Activated CD8-positive, alpha-beta memory T cell treated with anti-CD3 and anti-CD28 coated beads, Interleukin-2, amount 10 ng/mL, durations not matched to agents 7 days and 5 days (primary cell): ENCODE measurements at places on chromosomes 2 and 18.

- no peak overlapping the region for H3K27ac ChIP-seq
- no peak overlapping the region for H3K4me3 ChIP-seq
- no peak for DNase-seq
- no peaks in the 10 kb centered on the region for H3K4me1 ChIP-seq
Observed at GRCh38 chr18:37764541-37765288, 199.1 kb upstream of the CELF4 start.

DNA sequence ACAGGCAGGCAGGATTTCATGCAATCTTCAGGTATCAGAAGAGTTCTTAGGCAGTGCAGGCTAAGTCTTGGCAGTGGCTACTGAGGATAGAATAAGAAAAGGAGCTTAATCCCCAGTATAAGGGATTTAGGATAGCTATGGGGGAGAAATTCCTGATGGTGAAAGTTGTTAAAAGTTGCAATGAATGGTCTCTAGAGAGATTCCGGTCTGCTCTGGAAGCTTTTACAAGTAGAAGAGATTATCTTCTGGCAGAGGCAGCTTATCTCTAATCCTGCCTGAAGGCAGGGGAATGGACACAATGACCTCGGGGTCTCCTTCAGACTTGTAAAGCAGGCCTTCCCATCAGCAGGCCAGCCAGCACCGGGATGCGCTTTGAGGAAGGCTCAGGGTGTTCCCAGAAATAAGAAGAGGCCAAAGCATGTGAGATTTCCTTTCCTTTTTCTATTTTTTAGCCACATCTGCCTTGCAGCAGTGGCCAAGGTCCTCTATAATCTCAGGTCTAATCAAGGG lies 253.9 kb upstream of the KLHL29 start:
- H3K27ac ChIP-seq, result no peak overlapping the region
- H3K4me1 ChIP-seq, result no peaks in the 10 kb centered on the region
- H3K36me3 ChIP-seq, result no peaks in the 10 kb centered on the region

- no peaks in the 10 kb centered on the region for H3K4me1 ChIP-seq
- H3K4me3 ChIP-seq, result no peak overlapping the region
Observed at GRCh38 chr2:6352247-6352646, 513.5 kb downstream of the CMPK2 start.

- no peak overlapping the region for H3K27ac ChIP-seq
- peaks cover 8% of the 10 kb centered on the region for H3K4me1 ChIP-seq
- no peak overlapping the region for H3K4me3 ChIP-seq
- peaks cover 23% of the 10 kb centered on the region for H3K27me3 ChIP-seq
- DNase-seq, result no peak
Observed at GRCh38 chr2:120715941-120716340, 19.7 kb upstream of the GLI2 start.

- H3K4me1 ChIP-seq, result no peaks in the 10 kb centered on the region
- H3K4me3 ChIP-seq, result no peak overlapping the region
Observed at GRCh38 chr18:5510135-5510846, 33.5 kb downstream of the EPB41L3 start.

- H3K27me3 ChIP-seq, result no peaks in the 10 kb centered on the region
- no peaks in the 10 kb centered on the region for H3K36me3 ChIP-seq
- H3K4me3 ChIP-seq, result no peak overlapping the region
- no peaks in the 10 kb centered on the region for H3K4me1 ChIP-seq
- H3K27ac ChIP-seq, result no peak overlapping the region
Observed at GRCh38 chr18:37669991-37670534, 104.5 kb upstream of the CELF4 start.

GRCh38 chr2:12502759-12503158 lies 214.0 kb upstream of the TRIB2 start:
- peak overlapping the region; percentile 90 for H3K27ac ChIP-seq
- peaks cover 97% of the 10 kb centered on the region for H3K4me1 ChIP-seq
- peak; percentile 74 for DNase-seq
- no peaks in the 10 kb centered on the region for H3K27me3 ChIP-seq
- H3K36me3 ChIP-seq, result peaks cover 12% of the 10 kb centered on the region

- H3K4me1 ChIP-seq, result no peaks in the 10 kb centered on the region
- no peak for DNase-seq
- no peaks in the 10 kb centered on the region for H3K36me3 ChIP-seq
- peaks cover 24% of the 10 kb centered on the region for H3K27me3 ChIP-seq
- no peak overlapping the region for H3K4me3 ChIP-seq
Observed at GRCh38 chr18:293536-293935, 25.7 kb upstream of the THOC1 start.

GRCh38 chr2:15673919-15674636 lies 82.4 kb downstream of the DDX1 start:
- H3K4me1 ChIP-seq, result no peaks in the 10 kb centered on the region
- H3K27me3 ChIP-seq, result peaks cover 6% of the 10 kb centered on the region
- no peak for DNase-seq
- H3K27ac ChIP-seq, result no peak overlapping the region

- H3K27ac ChIP-seq, result no peak overlapping the region
- peaks cover 39% of the 10 kb centered on the region for H3K4me1 ChIP-seq
- peaks cover 13% of the 10 kb centered on the region for H3K36me3 ChIP-seq
- H3K27me3 ChIP-seq, result peaks cover 13% of the 10 kb centered on the region
- H3K4me3 ChIP-seq, result no peak overlapping the region
Observed at GRCh38 chr2:8607606-8608005, 74.2 kb upstream of the ID2 start.

GRCh38 chr2:203122317-203122986 lies 107.8 kb downstream of the NBEAL1 start:
- H3K4me3 ChIP-seq, result no peak overlapping the region
- DNase-seq, result no peak
- no peaks in the 10 kb centered on the region for H3K4me1 ChIP-seq
- no peak overlapping the region for H3K27ac ChIP-seq
- H3K36me3 ChIP-seq, result no peaks in the 10 kb centered on the region
- H3K27me3 ChIP-seq, result no peaks in the 10 kb centered on the region

- H3K27me3 ChIP-seq, result no peaks in the 10 kb centered on the region
- H3K36me3 ChIP-seq, result no peaks in the 10 kb centered on the region
- H3K27ac ChIP-seq, result no peak overlapping the region
Observed at GRCh38 chr18:29161429-29161828, 984.5 kb upstream of the CDH2 start.

- H3K36me3 ChIP-seq, result peaks cover 1% of the 10 kb centered on the region
- no peak overlapping the region for H3K4me3 ChIP-seq
- H3K27ac ChIP-seq, result no peak overlapping the region
- DNase-seq, result no peak
- H3K4me1 ChIP-seq, result no peaks in the 10 kb centered on the region
- peaks cover 69% of the 10 kb centered on the region for H3K27me3 ChIP-seq
Observed at GRCh38 chr2:176681584-176682115, 412.4 kb downstream of the MTX2 start.

- no peak overlapping the region for H3K4me3 ChIP-seq
- no peak overlapping the region for H3K27ac ChIP-seq
Observed at GRCh38 chr2:10538224-10538894, 90.2 kb upstream of the ODC1 start.

DNA sequence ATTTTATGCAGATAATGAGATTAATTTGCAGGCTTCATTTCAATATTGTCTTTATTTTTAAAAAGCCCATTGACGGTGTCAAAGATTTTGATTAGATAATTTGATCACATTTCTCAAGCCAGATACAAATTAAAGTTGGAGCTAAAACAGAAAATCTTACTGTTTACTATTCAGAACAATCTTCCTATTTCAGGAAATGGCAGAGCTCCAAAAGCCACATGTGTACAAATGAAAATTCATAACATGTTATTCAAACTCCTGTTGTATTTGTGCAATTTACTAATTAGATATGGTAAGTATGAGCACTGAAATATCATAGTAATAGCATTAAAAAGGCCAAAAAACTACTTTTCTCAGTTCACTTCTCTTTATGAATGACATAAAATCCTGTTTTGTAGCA lies 682.9 kb downstream of the KCNJ3 start:
- no peak overlapping the region for H3K4me3 ChIP-seq
- H3K27ac ChIP-seq, result no peak overlapping the region
- H3K27me3 ChIP-seq, result no peaks in the 10 kb centered on the region
- no peak for DNase-seq
- no peaks in the 10 kb centered on the region for H3K36me3 ChIP-seq

DNA sequence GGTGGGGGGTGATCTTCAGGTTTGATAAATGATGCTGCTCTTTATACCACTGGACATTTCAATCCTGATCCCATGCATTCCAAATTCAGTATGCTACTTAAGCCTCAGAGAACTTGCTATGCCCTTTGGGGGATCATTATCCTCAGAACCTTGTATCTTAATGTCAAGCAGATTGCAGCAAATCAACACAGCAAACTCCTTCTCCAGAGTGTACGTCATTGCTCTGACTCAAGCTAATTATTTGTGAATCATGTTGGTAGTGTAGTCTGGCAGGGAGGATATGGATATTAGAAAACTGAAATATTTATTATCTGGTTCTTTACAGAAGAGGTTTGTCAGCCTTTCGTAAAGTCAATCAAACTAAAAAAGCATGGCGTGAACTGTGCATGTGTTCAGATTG lies 562.5 kb upstream of the FAM98A start:
- no peaks in the 10 kb centered on the region for H3K4me1 ChIP-seq
- H3K27me3 ChIP-seq, result no peaks in the 10 kb centered on the region
- H3K4me3 ChIP-seq, result no peak overlapping the region

GRCh38 chr18:3869848-3870247 lies 419.9 kb downstream of the TGIF1 start:
- no peak overlapping the region for H3K4me3 ChIP-seq
- no peak for DNase-seq
- no peaks in the 10 kb centered on the region for H3K36me3 ChIP-seq
- H3K27me3 ChIP-seq, result peaks cover 20% of the 10 kb centered on the region

- H3K27me3 ChIP-seq, result peaks cover 63% of the 10 kb centered on the region
- H3K27ac ChIP-seq, result no peak overlapping the region
- no peaks in the 10 kb centered on the region for H3K36me3 ChIP-seq
- peaks cover 7% of the 10 kb centered on the region for H3K4me1 ChIP-seq
Observed at GRCh38 chr2:232636788-232637420, 3.5 kb downstream of the EFHD1 start.

DNA sequence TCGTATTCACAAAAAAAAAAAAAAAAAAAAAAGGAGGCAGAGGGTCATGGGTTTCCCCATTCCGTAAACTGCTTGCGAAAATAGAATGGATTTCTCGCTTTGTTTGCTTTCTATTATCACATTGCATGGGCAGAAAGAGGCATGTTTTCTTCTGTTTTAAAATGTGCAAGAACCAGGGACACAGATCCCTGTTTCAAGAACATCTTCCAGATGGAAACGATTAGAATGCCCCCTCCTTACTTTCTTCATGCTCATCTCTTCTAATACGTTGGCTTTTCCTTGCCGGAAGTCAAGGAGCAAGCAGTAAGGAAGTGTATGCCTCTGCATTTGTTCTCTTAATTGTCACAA lies 51.0 kb upstream of the ZNF516 start:
- H3K27me3 ChIP-seq, result no peaks in the 10 kb centered on the region
- no peak overlapping the region for H3K27ac ChIP-seq
- H3K36me3 ChIP-seq, result no peaks in the 10 kb centered on the region
- no peak overlapping the region for H3K4me3 ChIP-seq
- H3K4me1 ChIP-seq, result no peaks in the 10 kb centered on the region

- H3K4me1 ChIP-seq, result no peaks in the 10 kb centered on the region
- H3K4me3 ChIP-seq, result no peak overlapping the region
- no peak overlapping the region for H3K27ac ChIP-seq
- H3K36me3 ChIP-seq, result no peaks in the 10 kb centered on the region
- DNase-seq, result no peak
Observed at GRCh38 chr18:68948622-68949021, 150.7 kb downstream of the CCDC102B start.

GRCh38 chr18:14781671-14782070 lies 33.7 kb downstream of the ANKRD30B start:
- H3K4me3 ChIP-seq, result no peak overlapping the region
- no peaks in the 10 kb centered on the region for H3K27me3 ChIP-seq
- H3K36me3 ChIP-seq, result no peaks in the 10 kb centered on the region
- no peaks in the 10 kb centered on the region for H3K4me1 ChIP-seq
- no peak for DNase-seq

DNA sequence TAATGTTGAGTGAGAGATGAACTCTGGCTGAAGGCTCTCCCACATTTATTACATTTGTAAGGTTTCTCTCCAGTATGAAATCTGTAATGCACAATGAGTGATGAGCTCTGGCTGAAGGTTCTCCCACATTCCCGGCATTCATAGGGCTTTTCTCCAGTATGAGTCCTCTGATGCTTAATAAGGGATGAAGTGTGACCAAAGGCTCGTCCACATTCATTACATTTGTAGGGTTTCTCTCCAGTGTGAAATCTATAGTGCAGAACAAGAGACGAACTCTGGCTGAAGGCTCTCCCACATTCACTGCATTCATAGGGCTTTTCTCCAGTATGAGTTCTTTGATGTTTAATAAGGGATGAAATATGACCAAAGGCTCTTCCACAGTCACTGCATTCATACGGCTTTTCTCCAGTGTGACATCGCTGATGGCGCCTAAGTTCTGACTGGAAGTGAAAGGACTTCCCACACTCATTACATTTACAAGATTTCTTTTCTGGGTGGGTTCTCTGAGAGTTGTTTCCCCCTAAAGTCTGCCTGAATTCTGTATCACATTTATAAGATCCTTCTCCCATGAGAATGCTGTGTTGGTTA lies 10.2 kb downstream of the ZNF514 start:
- no peak overlapping the region for H3K4me3 ChIP-seq
- H3K27ac ChIP-seq, result no peak overlapping the region
- peaks cover 68% of the 10 kb centered on the region for H3K36me3 ChIP-seq
- H3K4me1 ChIP-seq, result no peaks in the 10 kb centered on the region
- no peaks in the 10 kb centered on the region for H3K27me3 ChIP-seq

GRCh38 chr2:180656455-180656847 lies 324.0 kb upstream of the UBE2E3 start:
- no peaks in the 10 kb centered on the region for H3K36me3 ChIP-seq
- no peak for DNase-seq
- H3K4me3 ChIP-seq, result no peak overlapping the region
- no peaks in the 10 kb centered on the region for H3K4me1 ChIP-seq
- H3K27ac ChIP-seq, result no peak overlapping the region
- H3K27me3 ChIP-seq, result peaks cover 45% of the 10 kb centered on the region

DNA sequence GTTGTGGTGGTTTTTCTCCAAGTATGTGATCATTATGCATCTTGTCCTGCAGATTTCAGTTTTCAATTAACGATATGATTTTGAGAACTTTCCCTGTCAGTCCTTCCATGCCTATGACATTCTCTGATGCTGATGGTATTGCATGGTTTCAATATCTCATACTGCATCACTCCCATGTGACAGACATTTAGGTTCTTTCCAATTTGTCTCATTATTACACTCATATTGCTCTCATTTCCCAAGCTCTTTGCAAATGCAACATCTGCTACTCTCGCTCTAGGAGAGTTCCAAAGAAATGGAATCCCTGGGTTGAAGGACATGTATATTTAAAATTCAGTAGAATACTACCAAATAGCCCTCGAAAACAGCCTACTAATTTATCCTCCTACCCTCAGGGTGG lies 125.5 kb downstream of the MARCHF4 start:
- no peaks in the 10 kb centered on the region for H3K36me3 ChIP-seq
- H3K27ac ChIP-seq, result no peak overlapping the region
- no peak for DNase-seq
- H3K27me3 ChIP-seq, result peaks cover 9% of the 10 kb centered on the region

DNA sequence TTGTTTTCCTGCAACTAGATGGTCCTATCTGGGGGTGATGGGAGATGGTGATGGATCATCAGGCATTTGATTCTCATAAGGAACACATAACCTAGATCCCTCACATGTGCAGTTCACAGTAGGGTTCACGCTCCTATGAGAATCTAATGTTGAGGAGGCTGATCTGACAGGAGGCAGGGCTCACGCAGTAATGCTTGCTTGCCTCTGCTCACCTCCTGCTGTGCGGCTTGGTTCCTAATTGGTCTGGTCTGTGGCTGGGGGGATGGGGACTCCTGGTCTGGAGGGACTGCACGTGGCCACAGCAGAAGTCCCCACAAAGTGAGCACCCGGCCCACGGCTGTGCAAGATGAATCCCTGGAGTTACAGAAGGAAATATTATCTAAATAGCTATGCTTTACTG lies 11.3 kb downstream of the MC5R start:
- H3K27ac ChIP-seq, result no peak overlapping the region
- DNase-seq, result no peak
- H3K4me1 ChIP-seq, result no peaks in the 10 kb centered on the region
- no peak overlapping the region for H3K4me3 ChIP-seq
- no peaks in the 10 kb centered on the region for H3K36me3 ChIP-seq
